ENCODE measurements at places on chromosomes 1 and 21. TPM values are rescaled to one million over a fixed set of nuclear protein-coding genes. Genes with fewer than 3 reads are reported as not detected.

GRCh38 chr1:220521778-220522177, 6.2 kb upstream of the MARK1 start:
- no peak for DNase-seq

DNA sequence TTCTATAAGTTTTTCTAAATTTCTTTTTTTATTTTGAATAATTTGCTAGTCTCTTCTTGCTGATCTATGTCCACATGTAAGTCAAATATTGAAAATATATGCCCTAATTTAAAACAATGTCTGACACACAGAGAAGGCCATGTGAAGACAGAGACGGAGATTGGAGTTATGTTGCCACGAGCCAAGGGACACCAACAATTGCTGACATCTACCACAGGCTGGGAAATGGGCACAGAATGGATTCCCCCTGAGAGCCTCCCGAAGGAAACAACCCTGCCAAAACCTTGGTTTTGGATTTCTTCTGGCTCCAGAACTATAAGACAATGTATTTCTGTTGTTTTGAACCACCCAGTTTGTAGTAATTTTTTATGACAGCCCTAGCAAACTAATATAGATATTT, 485.0 kb upstream of the ZRANB2 start:
- no peak for DNase-seq

DNA sequence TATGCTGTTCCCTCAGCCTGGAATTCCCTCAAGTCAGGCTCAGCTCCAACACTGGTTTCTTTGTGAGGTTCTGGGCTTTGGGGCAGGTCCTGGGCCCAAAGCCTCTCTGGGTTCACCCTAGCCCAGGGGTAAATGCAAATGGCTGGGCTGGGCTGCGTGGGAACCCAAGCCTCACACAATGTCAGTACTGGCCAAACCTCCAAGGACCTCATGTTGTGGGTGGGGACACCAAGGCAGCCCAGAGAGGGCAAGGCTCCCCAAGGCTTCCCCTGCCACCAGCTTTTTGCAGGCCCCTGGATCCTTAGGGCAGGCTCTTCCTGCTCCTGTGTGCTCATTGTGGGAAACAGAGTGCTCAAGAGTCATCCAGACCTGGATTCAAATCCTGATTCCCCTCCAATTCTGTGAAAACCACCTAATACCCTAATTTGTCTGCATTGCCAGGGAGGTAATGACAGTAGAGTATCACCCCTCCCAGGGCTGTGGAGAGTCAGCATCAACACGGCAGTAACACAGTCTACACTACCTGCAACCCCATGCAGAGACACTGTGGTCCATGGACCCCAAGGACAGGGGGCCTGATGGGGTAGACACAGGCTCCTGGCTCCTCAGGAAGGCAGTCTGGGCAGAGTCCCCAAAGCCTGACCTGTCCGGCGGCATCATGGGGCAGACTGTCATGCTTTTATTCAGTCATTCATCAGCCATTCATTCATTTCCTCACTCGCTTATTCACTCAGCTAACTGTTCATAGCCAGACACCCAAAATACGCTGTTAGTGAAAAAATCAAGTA, 85.7 kb downstream of the DMRTB1 start:
- peak; percentile 46 for DNase-seq

DNA sequence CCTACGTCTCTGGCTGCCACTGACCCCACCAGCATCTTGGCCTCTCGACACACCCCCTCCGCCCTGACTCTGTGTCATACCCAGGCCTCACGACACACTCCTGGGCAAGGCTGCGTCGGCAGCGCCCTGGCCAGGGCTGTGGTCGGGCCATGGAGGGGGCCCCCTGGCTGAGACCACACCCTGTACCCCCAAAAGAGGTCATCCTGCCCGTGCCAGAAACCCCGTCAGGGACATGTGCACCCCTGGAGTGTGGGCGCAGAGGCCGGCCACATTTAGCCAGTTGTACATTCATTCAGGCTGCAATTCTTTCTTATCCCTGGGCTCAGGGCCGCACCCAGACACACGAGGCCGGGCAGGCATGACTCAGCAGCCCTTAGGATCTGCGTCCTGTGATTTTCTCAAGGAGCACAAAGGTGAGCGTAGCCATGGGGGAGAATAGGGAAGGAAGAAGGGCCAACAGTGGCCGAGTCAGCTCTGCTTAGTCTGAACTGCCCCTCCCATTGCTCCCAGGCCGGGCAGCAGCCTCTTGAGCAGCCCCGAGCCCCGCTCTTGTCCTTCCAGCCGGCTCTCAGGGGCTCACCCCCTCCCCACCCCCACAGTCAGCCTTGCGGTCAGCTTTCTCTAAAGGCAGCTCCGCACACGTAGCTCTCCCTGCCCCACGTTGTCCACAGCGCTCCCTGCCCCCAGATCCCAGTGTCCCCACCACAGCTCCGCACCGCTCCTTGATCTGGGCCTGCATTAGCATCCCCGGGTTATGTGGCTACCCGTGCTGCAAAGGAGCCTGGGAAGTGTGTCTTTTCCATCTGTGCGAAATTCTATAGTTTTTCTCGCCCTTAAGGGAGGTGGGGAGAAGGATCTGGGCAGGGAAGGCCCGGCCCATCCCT, 7.9 kb downstream of the CSTB start:
- peak; percentile 91 for DNase-seq

- no peak for DNase-seq
Measured at GRCh38 chr1:111052246-111052645, 87.6 kb downstream of the DRAM2 start.

DNA sequence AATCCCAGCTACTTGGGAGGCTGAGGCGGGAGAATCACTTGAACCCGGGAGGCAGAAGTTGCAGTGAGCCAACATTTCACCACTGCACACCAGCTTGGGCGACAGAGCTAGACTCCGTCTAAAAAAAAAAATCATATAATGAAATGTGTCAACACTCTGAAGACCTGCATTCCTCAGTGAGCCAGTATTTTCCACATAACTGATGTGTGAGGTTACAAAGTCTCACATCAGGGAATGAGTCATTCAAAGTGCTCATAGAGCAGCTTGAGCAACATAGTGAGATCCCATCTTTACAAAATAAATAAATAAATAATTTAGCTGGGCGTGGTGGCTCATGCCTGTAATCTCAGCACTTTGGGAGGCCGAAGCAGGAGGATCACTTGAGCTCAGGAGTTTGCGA, 65.5 kb downstream of the CASZ1 start:
- no peak for DNase-seq

DNA sequence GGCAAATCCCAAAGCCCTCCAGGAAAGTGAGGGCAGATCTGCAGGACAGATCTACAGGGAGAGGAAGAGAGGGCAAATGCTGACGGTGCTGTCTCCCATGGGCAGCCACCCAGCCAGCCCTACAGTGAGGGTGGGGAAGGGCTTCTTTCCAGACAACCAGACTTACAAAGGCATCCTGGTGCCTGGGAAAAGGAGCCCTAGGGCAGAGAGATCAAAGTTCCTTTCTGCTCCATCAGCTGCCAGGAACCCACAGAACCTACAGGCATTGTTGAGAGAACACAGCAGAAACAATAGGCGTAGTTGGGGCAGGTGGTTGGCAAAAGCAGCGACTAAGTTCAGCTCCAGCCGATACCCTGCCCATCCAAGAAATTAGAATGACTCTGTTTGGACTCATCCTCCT, 332.4 kb downstream of the KCNH1 start:
- no peak for DNase-seq

The EYA3 gene
- total RNA-seq, result 21.0 TPM

The CGN gene
- 62.5 TPM for total RNA-seq
